ENCODE measurements at places on chromosomes 6 and 20.

GRCh38 chr20:33026072-33026778 lies 5.2 kb upstream of the BPIFB6 start:
- DNase-seq = no peak

DNA sequence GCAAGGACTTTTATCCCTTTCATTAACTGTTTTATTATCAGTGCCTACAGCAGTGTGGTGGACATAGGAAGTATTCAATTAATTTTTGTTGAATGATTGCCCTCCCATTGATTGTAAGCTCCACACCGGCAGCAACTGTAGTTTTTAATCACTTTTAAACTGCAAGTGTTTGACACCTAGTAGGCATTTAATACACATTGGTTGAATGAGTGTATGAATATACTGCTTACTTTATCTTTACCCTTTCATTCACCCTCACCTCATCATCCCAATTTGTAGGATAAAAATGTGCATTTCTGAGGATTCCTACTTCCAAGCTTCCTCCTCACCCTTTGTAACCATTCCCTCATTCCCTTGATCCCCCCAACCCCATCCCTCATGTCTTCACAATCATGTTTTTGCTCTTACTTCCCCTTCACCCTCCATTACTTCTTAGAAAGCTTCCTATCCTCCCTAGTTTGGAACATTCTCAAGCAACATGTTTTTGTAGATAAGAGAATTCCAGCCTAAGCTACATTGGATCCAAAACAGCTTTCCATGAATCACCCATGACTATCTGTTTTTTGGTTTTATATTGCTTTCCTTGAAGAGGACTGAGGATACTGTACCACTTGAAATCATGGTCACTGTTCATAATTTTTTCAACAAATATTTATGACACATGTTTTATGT lies 955 bp upstream of the SLC26A8 start:
- peak; percentile 68 for DNase-seq

- no peak for DNase-seq
Measured at GRCh38 chr6:137341681-137342195, 122.6 kb upstream of the IFNGR1 start.

GRCh38 chr6:45707176-45707575 lies 308.5 kb downstream of the CLIC5 start:
- no peak for DNase-seq

DNA sequence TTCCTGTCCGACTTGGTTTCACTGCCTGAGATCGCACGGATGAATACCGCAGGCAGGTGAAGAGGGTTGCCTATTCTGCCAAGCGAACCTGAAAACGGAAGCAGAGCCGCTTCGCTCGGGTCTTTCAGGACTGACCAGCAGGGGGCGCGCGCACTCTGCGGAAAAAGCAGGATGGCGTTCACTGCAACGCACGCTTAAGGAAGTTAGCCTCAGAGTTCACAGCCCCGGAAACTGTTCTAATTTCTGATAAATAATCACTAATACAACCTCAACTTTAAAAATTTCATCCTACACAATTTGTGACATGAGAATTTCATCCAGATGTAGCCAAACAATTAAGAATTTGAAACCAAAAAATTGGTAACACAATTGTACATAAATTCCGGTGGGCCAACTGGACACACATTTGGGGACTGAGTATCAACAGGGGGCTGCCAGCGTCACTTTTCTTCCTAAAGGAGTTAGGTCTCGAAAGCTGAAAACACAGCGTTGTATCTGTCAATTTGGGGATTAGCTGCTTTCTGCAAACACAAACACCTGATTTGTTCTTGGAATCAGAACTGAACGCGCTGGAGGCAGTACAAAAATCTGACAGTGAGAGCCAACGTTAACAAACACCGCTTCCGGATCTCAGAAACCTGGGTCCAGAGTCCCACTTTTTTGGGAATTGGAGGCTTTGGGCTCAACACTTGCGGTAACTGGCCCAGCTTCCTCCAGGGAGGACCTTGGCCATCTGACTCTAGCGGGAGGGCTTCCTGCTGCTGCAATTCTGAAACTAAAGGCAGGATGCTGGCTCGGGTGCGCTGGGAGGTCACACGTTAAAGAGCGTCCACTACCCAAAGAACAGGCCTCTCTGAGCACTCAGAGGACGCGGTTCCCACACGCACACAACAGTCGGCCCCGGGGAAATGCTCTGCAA lies 8.8 kb downstream of the PXDC1 start:
- no peak for DNase-seq

DNA sequence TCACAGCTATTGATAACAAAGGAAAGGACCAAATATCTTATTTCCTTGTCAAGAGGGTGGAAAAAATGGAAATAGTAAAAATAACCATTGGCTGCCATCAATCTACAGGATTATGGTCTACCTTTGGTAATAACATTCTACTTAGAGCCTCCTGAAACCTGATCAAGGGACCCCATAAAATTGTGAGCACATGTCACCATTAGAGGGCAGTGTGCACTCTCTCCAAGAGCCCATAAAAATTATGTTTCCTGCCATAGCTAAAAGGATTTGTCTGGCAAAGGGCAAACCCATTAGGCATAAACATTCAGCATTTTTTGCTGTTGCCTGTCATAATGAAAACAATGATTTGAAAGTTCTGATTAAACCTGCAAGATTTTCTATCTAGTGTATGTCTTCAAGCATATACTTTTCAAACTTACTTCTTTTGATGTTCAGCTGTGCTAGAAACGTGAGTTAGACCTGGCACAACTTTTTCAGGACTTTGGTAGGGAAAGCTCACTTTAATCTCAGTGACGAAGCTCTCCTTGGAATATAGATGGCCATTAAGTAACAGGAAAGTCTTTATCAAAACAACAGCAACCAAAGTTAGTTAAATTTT lies 120.7 kb upstream of the ZFP64 start:
- peak; percentile 38 for DNase-seq

DNA sequence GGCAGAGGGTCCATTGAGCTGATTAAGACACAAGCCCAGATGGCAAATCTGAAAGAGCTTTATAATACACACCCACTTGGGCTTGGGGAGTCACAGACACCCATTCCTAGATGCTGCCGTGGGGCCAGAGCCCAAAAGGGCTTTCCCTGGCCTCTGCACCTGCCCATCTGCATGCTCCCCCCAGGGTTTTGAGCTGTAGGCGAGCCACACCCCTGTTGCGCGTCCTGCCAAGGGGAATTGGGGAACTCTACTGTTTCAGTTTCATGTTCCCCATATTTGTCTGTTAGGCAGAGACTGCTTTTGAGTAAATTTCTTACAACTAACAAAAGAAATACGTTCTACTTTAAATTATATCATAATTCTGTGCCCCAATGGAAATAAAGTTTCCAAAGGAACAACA lies 52.9 kb upstream of the FNDC1 start:
- DNase-seq = no peak

- no peak for DNase-seq
Measured at GRCh38 chr6:163923658-163924411, 509.3 kb downstream of the QKI start.

DNA sequence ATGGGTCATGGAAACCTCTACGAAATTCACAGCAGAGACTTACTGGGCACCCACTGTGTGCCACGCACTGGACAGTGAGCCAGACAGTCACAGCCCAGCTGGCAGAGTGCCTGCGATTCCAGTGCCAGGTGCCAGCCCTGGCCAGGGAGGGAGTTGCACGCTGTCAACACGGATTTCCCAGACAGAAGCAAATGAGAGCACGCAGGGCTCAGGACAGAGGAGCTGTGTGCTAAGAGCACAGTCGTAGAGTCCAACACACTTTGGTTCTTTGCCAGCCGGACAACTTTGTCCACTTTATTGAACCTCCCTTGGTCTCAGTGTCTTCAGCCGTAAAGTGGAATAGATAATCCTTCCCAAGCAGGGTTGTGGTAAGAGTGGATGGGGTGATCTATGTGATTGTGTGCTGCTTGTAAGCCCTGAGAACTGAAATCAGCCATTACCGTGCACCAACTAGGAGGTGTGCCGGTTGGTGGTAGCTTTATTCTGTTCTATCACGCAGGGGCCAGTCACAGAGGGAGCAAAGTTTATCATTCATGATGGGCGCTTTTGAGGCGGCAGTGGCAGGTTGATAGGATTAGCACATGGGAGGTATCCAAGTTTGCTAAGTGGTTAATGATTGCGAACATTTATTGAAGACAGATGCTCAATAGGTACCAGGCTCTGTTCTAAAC lies 40.6 kb downstream of the SIRPA start:
- DNase-seq = no peak

GRCh38 chr6:1614448-1615150 lies 4.9 kb downstream of the FOXC1 start:
- DNase-seq = no peak

- DNase-seq = no peak
Measured at GRCh38 chr6:2958331-2958711, 13.0 kb downstream of the SERPINB6 start.

- no peak for DNase-seq
Measured at GRCh38 chr20:49237531-49237930, 18.3 kb downstream of the DDX27 start.

DNA sequence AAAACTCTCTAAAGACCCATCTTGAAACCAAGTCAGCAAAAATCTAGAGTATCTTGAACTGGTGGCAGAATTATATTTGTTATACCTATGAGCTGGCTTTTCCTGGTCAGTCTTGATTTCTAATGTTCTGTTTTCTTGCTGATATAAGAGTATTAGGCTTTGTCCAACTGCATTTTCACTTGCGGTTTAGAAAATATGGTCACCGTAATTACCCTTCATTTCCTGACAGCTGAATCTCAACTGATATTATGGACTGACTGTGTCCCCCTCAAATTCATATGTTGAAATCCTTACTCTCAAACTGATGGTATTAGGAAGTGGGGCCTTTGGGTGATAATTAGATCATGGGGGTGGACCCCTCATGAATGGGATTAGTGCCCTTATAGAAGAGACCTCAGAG lies 72.1 kb downstream of the TXLNB start:
- no peak for DNase-seq

GRCh38 chr6:34714663-34715062 lies 18.1 kb upstream of the ILRUN start:
- no peak for DNase-seq

DNA sequence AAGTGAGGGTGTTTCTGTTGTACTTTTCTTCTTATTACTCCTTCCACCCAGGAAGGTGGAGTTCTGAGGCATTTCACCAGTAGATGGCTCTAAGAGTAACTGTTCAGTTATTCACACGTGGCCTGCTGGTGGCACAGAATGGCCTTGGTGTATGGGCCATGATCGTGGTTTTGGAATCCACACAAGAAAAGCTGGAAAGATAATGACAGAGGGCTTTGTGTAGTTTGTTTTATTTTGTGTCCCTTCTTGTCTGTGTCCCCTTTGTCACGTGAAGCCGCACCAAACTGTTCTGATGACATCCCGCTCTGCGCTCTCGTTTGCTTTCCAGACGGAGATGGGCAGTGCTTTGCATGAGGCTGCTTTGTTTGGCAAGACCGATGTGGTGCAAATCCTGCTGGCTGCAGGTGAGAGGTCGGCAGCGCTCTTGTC lies 93.4 kb downstream of the ANKS1A start:
- DNase-seq = peak; percentile 6

Measured in astrocyte (in vitro differentiated cells and primary cell).